ENCODE measurements at places on chromosomes 1 and 21.

DNA sequence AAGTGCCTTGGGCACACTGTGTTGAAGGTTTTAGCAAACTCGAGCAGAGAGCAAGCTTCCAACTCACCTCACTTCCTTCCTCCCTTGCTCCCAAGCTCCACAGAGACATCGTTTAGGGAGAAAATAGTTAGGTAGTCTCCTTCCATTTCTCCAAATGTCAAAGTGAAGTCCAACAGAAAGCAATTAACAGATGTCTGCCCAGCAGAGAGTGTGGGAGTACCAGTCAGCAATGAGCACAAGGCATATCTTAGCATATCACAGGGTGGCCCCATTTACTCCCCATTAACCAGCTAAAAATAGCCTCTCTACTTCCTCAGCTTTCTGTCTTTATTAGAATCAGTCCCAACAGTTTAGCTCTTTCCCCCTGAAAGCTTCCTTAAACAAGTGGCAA is 334.2 kb upstream of the CAMK1G start:
- DNase-seq = no peak

GRCh38 chr1:107328087-107328486 is 187.2 kb downstream of the NTNG1 start:
- DNase-seq = no peak

- no peak for DNase-seq
These were observed 10.5 kb downstream of the MAEL start for GRCh38 chr1:166999500-167000055.

GRCh38 chr1:171424494-171424893 is 60.8 kb upstream of the PRRC2C start:
- DNase-seq = no peak

GRCh38 chr21:36730291-36731281 is 31.7 kb downstream of the SIM2 start:
- no peak for DNase-seq

DNA sequence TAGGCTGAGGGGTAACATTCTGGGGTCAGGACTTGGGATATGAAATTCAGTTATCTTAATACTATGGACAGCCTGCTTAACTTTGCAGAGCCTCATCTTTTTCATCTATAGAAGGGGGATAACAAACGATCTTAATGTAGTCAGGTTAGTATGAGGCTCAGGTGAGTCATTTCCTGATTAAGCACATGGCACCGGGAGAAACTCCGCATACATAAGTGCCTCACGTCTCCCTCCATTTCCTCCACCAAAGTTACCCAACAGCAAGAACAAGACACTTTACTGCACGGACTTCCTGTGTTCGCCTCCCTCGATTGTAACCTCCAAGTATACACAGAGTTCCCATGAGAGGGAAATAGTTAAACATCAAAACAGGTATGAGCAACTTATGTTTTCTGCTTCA is 112.7 kb upstream of the COA6 start:
- no peak for DNase-seq

DNA sequence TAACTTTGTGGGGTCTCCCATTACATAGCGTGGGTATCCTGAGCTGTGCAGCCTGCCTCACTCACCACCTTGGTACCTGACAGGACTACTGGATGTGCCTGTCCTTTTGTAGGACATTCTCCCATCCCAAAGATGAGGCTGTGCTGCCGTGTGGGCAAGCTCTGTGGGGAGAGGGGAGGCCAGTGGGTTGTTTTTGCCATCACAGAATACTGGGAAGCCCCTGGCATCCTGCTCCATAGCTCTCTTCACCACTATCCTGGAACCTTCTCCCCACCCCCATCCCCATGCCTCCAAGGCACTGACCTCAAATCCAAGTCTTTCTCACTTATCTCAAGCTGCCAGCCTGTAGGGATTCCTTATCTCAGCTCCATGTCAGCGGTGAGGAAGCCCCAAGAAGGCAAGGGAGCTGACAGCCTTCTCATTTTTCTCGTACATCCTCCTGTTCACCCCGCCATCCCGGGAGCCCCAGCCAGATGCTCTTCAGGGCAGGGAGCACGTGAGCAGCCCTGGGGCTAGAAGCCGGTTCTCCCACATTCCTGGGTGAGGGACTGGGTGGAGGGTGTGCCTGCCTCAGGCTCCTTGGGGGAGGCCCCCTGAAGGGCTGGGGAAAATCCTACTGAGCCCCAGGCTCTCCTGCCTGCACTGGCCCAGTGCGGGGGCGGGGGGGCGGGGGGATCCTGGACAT is 2.4 kb upstream of the ELF3 start:
- no peak for DNase-seq

GRCh38 chr1:111758373-111758772 is 2.7 kb downstream of the DDX20 start:
- no peak for DNase-seq

- no peak for DNase-seq
These were observed 293.8 kb upstream of the USP25 start for GRCh38 chr21:15436031-15436430.

GRCh38 chr1:192979542-192979941 is 79.6 kb downstream of the UCHL5 start:
- DNase-seq = no peak

- DNase-seq = no peak
These were observed 4.7 kb downstream of the CRB1 start for GRCh38 chr1:197272791-197273190.

DNA sequence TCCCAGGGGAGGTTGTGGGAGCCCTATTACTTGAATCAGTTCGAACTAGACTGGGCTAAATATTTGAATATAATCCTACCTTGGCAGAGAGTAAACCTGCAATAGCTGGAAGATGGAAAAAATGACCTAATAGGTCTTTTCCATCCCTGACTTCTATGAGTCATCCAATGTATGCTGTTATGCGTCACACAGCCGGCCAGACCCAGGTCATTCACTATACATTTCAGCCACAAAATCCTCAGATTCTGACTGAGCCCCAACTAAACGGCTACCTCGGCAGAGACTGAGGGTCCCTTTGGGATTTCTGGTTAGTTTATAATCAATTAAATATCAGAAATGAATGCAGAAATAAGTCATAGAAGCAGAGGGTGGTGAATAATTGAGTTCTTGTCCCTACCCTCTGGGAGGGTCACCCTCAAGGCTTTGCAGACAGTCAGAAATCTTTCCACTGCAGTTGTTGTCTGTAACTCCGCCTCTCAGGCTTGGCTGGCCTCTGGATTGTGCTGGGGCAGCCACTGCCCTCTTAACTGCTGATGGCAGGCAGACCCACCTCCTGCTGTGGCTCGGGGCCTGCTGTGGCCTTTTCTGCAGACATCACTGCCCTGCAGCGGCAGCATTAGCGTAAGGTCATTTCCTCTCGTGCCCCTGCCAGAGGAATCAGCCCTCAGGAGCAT is 240.5 kb downstream of the TGFB2 start:
- DNase-seq = peak; percentile 82

- DNase-seq = no peak
These were observed 52.9 kb downstream of the KCNC4 start for GRCh38 chr1:110262846-110263631.

DNA sequence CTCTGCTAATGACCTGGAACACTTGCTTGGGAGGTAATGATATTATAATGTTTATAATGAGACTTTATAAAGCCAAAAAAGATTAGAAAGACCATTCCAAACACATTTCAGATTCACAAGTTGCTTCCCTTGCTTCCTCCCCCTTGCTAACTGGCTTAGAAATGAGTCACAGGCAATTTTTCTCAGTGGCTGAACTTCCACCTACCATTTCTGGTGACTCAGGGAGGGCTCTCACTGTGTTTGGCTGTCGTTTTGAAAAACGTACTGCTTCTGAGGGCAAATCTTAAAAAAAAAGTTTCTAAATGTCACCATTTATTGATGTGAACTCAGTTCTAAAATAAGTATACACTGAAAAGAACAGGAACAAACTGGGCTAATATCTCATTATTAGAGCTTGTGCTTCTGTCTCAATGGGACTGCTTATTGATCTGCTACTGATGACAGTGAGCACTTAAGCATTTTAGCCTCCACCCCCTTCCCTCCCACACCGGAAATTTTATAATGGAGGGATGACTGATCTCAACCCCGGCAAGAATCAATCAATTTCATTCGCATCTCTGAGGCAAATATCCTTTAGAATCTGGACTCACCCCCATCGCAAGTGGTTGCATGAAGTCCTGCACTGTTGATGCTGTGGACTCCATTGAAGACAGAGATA is 278.3 kb downstream of the KCTD3 start:
- DNase-seq = no peak

GRCh38 chr1:23793018-23793781 is 2.3 kb downstream of the LYPLA2 start:
- peak; percentile 59 for DNase-seq

DNA sequence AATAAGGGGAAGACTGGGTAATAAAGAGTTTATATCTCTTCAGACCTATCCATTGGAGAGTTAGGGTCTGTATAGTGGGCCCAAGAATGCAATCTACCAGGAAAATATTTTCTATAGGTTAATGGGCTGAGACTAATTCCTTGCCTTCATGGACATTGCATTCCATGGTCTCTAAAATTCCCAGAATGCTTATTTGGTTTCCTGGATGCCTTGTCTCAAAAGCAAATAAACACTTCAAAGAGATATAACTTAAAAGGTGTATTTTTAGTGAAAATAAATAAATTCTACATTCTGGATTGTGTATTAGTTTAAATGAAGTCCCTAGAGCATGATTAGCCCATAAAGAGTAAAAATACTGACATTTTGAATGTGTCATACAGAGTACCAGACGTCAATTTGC is 550.1 kb upstream of the PKN2 start:
- no peak for DNase-seq

DNA sequence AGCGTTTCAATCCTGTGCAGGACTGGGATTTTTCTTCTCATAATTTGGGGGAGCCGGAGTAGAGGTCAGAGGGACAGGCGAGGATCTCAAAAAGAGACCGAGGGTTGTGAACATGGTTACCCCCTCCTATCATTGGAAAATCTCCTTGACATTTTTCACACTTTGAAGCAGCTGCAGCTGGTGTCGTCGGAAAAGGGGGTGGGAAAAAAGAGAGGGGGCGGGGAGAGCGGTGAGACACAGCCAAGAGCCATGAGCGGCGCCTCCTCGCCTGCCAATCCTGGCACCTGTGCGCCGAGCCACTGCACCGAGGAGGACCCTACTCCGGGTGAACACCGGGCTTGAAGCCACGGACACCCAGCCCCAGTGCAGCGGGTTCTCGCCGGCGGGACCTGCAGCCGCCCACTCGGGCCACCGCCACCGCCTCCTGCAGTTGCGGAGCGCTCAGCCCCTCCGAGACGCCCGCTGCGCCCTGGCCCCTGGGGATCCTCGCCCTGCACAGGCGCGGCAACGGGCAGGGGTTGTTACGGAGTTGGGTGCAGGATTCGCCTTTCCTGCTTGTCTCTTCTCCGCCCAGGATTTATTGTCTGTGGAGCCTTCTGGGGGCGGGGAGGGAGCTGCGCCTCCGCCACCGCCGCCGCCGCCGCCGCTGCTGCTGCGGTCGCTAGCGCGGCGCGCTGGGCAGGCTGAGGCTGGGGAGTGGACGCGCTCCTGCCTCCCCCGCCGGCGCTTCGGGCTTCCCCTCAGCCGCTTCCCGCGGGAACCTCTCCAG is at the start of gene LRRC7:
Gene LRRC7, plus strand, starts transcription at position 271 of the 769 bp plus-strand sequence. CDS start 718 bp downstream, outside the sequence.
- DNase-seq = peak; percentile 66

DNA sequence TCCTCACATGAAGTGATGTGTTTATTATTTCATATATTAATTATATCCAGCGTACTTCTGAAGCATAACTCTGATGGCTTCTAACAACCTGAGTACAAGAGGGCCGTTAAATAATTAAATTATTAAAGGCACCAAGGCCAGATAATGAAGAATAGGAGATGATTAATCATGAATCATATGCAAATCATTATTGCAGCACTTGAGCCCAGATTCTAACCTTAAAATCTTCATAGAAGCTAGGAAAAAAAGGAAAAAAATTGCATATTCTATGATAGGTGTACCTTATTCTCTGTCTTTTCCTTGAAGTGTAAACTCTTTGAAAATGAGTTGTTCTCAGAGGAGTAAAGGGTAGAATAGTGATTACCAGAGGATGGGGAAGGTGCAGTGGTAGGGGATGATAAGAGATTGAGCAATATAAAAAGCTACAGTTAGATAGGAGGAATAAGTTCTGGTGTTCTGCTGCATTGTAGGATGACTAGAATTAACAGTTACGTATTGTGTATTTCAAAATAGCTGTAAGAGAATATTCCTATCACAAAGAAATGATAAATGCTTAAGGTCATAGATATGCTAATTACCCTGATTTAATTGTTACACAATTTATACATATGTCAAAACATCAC is 51.1 kb downstream of the SWT1 start:
- DNase-seq = no peak

GRCh38 chr21:36852864-36853263 is 113.6 kb downstream of the HLCS start:
- DNase-seq = no peak

- no peak for DNase-seq
These were observed 78.4 kb downstream of the CD58 start for GRCh38 chr1:116492358-116492811.

GRCh38 chr1:11703357-11704193 is 12.1 kb downstream of the DRAXIN start:
- DNase-seq = peak; percentile 6

GRCh38 chr1:113452921-113453770 is 62.8 kb downstream of the MAGI3 start:
- DNase-seq = no peak

- no peak for DNase-seq
These were observed 7.5 kb upstream of the IGSF5 start for GRCh38 chr21:39737376-39738000.

DNA sequence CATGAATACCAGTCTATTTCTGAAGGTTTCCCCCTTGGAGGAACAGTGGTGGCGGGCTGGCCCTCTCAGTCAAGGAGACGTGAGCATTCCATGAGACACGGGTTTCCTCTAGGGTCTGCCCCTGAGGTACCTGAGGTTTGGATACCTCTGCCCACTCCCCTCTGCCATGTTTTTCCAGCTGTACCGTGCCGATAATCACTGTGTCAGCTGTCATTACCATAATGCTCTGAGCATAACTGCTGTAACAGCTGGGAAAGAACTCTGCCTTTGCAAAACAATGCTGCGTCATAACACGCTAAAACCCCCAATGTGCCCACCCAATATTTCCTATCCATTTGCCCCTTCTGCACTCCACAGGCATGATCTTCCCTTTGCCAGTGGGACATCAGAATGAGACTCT is 425.1 kb downstream of the KIF26B start:
- no peak for DNase-seq

- no peak for DNase-seq
These were observed 92.3 kb upstream of the ACTL8 start for GRCh38 chr1:17662786-17663185.

- DNase-seq = no peak
These were observed 33.6 kb downstream of the SOAT1 start for GRCh38 chr1:179327196-179327595.

DNA sequence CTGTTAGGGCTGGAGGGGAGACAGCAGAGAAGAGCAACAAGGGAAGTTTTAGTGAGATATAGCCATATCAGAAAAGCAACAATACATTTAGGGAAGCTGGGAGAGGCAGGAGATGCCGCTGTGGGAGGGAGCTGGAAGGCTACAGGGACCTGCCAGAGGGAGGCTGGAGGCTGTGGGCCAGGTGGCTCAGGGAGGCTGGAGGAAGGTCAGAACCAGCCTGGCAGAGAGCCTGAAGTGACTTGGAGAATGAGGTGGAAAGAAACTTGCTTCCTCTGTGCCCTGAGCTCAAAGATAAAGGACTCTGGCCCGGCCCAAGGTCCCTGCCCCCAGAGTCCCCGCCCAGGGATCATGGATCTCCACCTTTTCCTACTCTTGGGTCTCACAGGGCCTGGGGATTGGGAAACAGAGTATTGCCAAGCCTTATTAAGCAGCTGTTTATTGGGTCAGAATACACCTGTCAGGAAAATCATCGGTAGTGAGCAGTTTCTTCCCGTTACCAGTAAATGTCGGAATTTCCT is 85.9 kb downstream of the KIF26B start:
- no peak for DNase-seq

GRCh38 chr1:241817331-241817792 is 30.6 kb upstream of the EXO1 start:
- no peak for DNase-seq
